Hindlimb muscle (tissue), 1 donor: ENCODE measurements at places on chromosomes 5 and 9. TPM values are rescaled to one million over a fixed set of nuclear protein-coding genes. Genes with fewer than 3 reads are reported as not detected.

SPDL1 gene
- 16.1 TPM for polyA plus RNA-seq

SLC6A19 gene
- polyA plus RNA-seq = not detected

GAS1 gene
- 63.8 TPM for polyA plus RNA-seq

BTNL8 gene
- polyA plus RNA-seq = not detected

WNT8A gene
- not detected for polyA plus RNA-seq

FOXD4L3 gene
- not detected for polyA plus RNA-seq

POU5F2 gene
- polyA plus RNA-seq = 0.08 TPM

DNA sequence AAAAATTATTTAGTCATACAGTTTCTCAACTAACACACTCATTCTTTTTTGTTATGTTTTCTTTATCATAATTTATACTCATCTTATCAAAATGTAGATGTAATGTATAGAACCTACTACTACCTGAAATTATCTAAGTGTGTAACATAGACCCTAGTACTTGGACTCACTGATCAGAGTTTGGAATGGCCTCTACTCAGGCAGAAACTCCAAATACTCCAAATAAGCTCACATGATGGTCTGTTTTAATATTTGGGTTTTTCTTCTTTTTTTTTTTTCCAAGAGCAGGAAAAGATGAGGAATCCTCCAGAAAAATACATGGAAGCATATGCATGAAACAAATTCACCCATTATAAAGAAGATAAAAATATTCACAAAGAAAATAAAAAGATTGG lies 126.3 kb downstream of the PDE4D start:
- DNase-seq = no peak

- DNase-seq = no peak
Measured at GRCh38 chr5:53334431-53334941, 145.9 kb upstream of the FST start.

DNA sequence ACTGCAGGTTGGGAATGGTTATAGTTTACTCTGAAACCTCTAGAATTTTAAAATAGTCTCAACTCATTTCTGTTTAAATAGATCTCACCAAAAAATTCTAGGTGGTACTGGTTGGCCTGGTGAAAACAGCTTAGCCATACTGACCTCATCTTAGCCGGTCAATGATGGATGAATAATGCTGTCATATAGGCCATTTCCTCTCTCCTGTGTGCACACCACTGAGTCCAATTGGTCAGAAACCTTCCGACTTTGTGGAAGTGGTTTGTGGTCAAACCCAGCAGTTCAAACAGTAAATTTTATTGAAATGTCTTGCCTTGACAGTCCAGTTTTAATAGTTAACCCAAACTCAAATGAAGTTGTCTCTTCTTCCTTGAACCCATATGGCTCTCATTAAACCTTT lies 98.6 kb downstream of the GIN1 start:
- DNase-seq = no peak

- no peak for DNase-seq
Measured at GRCh38 chr9:68869022-68869421, 144.9 kb downstream of the PRKACG start.

GRCh38 chr9:112142420-112142819 lies 32.7 kb downstream of the SUSD1 start:
- DNase-seq = no peak

DNA sequence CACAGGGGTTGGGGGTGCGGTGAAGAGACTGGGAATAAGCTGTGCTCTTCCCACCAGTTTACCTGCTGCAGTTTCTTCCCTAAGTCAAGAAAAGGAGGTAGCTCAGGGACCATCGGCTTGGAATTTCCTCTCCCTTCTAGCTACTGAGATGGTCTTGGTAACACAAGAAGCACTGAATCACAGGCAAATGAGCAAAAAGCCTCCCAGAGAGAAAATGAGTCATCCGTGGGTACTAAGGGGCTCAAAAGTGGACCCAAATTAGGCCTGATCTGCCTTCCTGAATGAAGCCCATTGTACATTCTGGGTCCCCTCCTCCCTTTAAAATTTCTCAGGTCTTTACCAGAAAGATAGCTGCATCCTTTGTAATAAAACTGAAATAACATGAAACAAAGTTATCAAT lies 49.9 kb downstream of the PTPN3 start:
- no peak for DNase-seq

DNA sequence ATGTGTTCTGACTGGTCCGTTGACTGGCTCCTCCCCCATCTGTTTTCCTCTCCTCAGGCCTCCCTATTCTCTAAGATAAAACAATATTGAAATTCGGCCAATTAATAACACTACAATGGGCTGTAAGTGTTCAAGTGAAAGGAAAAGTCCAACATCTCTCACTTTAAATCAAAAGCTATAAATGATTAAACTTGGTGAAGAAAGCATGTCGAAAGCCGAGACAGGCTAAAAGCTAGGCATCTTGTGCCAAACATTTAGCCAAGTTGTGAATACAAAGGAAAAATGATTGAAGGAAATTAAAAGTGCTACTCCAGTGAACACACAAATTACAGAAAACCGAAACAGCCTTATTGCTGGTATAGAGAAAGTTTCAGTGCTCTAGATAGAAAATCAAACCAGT lies 310.6 kb downstream of the SPOCK1 start:
- no peak for DNase-seq

DNA sequence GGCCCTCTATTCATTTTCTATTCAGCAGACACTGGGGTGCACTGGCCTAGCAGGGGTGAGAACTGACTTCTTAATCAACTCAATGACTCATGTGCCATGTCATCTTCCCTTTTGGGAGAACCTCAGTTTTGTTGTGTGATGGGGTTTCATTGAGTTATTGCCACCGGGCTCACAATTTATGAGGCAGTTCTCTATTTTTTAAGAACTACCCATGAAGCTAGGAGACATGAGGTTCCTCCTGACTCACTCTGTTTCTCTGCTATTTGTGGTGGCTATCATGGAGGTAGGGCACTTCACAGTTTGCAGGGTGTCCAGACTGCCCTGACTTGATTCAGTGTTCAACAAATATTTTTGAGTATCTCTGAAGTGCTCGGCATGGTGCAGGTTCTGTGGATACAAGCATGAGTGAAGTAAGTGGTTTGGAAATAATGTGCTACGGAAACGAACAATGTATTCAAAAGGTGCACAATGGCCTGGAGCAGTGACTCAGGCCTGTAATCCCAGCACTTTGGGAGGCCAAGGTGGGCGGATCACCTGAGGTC lies 39.3 kb downstream of the SPARC start:
- DNase-seq = no peak

DNA sequence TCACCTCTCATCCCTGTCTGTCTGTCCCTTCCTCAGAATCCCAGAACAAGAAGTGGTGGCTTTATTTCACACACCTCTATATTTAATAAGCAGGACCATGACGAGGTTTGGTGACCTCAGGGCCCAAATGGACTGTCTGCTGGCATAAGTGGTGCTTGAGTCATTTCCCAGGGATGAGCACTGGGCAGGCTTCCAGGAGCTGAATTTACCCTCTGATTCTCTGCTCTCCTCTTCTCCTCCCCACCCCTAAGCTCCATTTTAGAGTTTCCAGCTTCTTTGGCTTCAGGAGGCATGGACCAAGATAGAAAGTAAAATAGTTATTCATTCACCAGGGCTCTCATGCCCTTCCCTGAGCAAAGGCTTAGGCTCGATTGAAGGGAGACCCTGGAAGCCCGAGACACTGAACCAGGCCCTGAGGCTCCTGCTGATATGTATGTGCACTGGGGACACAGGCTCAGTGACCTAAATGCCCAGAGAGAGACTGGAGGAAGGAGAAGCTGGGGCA lies 69.1 kb downstream of the PPARGC1B start:
- no peak for DNase-seq

- DNase-seq = no peak
Measured at GRCh38 chr5:135128361-135128760, 94.3 kb upstream of the PITX1 start.
